ENCODE measurements at places on chromosomes 13 and 19.
A peak's percentile ranks its signal among the peaks of the same experiment; 100 is the strongest.

DNA sequence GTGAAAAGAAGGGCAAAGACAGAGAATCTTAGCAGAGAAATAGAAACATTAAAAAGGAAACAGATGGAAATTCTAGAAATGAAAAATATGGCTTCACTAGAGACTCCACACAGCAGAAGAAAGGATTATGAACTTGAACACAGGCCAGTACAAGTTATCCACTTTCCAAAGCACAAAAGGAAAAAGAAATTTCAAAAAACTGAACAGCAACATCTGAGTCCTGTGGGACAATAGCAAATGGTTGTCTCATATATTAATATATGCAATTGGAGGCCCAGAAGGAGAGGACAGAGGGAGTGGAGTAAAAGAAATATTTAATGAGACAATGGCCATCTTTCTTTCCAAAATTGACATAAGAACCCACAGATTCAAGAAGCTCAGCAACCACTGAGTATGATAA, 141.7 kb upstream of the GJB6 start:
- DNase-seq: no peak

GRCh38 chr13:97753942-97754670, 199.4 kb upstream of the IPO5 start:
- no peak for DNase-seq

- DNase-seq: no peak
These were observed 25.8 kb downstream of the NALCN start for GRCh38 chr13:101390461-101390860.

- peak; percentile 65 for DNase-seq
These were observed 203.4 kb upstream of the ZNF536 start for GRCh38 chr19:30168760-30169159.

DNA sequence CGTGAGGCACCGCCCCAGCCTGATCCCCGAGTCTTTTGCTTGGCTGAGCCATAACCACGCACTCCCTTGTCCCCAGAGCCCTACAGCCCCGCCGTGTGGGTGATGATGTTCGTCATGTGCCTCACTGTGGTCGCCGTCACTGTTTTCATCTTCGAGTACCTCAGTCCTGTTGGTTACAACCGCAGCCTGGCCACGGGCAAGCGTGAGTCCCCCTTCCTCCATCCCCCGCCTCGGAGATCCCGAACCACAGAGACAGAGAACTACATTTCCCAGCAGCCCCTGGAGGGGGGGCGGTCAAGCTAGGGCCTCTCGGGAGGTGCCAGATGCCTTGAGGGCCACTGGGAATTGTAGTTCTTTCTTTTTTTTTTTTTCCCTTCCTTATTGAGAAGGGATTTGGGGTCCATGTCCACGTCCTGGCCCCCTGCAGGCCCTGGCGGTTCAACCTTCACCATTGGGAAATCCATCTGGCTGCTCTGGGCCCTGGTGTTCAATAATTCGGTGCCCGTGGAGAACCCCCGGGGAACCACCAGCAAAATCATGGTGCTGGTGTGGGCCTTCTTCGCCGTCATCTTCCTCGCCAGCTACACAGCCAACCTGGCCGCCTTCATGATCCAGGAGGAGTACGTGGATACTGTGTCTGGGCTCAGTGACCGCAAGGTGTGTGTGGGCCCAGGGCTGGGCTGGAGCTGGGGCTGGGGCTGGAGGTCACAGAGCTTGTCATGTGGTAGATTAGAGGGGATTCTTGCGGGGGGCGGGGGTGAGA, 25.9 kb downstream of the GRIN2D start:
- DNase-seq: no peak

DNA sequence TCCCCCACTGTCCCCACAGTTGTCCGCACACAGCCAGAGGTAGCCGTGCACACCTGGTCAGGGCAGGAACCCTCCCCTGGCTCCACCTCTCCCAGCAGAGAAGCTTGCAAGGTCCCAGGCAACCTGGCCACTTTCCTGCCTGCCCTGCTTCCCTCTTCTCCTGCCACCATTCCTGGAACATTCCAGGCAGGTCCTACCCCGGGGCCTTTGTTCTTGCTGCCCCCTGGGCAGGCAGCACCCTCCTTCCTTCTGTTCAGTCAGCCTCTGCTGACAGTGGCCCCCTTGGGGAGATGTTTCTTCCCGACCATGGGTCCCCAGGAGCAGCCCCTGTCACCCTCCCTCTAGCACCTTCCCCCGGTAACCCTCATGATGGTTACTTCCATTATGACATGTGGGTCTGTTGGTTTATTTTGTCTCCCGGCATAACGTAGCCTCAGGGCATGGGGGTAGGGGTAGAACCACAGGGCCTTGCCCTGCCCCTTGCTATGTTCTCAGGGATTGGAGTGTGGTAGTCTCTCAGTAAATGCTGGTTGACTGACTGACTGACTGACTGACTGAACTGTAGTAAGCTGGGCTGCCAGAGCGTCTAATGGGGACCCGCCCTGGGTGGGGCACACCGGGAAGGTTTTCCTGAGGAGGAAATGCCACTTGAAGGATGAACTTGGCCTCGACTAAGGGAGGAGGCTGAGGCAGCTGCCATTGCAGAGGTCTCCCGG, 10.8 kb downstream of the PAK4 start:
- no peak for DNase-seq

GRCh38 chr19:15340086-15340485, 7.7 kb upstream of the BRD4 start:
- no peak for DNase-seq

DNA sequence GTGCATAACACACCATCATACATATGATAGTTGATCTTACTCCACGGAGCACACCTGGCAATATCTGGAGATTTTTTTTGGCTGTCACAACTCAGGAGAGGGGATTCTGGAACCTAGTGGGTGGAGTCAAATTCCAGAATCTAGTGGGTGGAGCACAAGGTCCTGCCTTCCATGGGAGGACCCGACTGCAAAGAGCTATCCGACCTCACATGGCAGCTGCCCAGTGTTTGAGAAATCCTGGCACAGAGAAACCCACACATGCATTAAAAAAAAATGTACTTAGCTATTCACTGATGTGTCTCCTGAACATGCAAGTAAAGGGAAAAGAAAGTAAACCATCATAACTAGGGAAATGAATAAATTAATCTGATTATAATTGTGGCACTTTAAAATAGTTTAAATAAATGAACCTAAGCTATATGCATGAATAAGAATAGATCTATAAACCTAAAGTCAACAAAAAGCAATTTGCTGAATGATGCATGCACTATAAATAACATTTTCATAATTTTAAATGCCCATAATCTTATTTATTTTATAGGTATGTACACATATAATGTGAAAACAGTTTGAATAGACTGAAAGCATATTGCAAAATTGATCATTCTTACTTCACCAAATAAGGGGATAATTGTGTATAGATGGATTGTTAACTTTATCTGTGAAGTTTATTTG, 300.3 kb downstream of the MYO16 start:
- DNase-seq: no peak

DNA sequence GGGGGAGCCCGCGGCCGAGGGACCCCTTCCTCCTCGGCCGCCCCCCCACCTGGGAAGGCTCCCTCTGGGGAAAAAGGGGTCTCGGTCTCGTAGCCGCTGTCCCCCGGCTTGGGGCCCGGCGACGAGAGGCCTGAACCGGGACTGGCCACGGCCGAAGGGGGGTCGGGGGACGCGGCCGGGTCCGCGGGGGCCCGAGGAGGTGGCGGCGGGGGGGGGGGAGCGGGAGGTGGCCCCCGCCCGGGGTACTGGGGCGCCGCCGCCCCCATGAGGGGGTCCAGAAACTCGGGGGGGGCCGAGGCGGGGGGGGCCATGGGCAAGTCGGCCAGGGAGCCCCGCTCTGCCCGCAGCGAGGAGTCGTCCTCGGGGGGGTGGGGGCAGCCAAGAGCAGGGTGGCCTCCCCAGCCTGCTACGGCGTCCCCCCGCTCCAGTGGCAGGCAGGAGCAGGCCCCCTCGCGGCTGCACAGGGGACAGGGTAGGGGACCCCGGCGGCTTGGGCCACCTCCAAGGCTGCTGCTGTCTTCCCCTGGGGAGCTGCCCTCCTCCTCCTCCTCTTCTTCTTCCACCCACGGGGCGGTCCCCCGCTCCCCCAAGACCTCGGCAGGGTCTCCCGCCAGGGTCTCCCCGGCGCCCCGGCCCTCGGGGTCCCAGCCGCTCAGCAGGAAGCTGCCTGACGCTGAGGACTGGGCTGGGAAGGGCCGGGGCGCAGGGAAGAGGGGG, 12.9 kb downstream of the LMTK3 start:
- DNase-seq: no peak

GRCh38 chr13:27038323-27038722, 133.3 kb downstream of the USP12 start:
- no peak for DNase-seq

GRCh38 chr13:101098873-101099272, 317.4 kb downstream of the NALCN start:
- no peak for DNase-seq

GRCh38 chr13:103371271-103371670, 305.1 kb upstream of the SLC10A2 start:
- DNase-seq: no peak

DNA sequence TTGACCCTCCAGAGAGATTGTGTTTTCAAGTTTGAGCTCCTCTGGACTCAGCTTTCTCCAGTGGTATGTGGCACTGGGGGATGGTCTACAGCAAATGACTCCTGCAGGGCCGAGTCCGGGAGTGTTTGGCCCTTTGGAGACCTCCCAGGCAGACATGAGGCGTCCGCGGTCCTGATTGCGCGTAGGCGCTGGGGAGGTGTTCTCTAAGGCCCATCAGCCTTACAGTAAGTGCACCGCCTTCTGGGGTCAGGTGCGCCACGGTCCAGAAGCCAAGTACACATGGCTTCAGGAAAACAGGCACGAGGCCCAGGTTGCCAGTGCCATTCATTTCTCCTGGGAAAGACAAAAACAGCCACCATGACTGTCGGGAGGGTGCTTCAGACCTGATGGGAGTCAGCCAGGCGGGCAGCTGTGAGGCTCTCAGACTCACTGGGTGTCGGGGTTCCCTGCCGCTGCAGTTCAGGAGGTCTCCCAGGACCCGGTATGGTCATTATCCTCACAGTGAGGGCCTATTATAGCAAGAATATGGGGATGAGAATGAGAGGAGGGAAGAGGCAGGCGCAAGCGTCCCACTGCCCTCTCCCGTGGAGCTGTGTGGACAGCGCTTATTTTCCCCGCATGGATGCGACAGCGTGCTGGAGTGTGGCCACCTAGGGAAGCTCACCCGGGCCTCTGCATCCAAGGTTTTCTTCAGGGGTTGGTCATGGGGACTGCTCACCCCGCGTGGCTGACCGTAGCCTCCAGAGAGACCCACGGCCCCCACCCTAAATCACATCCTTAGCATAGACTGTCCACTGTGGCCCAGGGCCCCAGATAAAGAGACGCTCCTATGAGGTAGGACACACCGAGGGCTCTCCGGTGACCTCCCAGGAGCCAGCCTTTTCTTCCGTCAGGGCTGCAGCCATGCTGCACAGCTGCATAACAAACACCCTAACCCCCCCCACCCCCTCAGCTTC, 21.8 kb downstream of the CCDC8 start:
- DNase-seq: no peak

- DNase-seq: no peak
These were observed 1834.0 kb upstream of the PCDH20 start for GRCh38 chr13:63249411-63250187.

DNA sequence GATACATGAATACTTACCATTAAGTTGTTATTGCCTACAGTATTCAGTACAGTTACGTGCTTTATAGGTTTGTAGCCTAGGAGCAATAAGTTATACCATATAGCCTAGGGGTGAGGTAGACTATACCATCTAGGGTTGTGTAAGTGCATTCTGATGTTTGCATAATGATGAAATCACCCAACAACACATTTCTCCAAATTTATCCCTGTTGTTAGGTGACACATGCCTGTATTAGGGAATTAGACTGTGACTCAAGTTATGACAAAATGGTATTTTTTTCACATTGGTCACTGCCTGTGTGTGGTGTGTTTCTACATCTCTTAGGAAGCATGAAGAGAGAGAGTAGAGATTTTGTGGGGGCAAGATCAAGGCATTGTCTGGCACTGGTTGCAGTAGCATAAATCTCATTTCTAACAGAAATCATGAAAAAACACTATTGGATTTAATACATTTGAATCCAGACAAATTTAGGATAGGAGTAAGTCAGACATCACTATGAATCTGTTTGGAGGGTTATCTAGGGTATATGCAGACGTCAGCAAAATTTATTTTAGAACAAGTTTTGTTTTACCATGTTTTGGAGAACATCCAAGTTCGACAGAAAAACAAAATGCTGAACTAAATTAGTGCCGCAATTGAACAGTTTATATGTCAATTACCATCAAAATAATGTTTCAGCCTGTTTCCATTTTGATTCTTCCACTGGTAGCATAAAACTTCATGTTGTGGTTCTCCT, 332.1 kb downstream of the LMO7 start:
- no peak for DNase-seq

- no peak for DNase-seq
These were observed 12.3 kb downstream of the RUBCNL start for GRCh38 chr13:46374710-46375109.

DNA sequence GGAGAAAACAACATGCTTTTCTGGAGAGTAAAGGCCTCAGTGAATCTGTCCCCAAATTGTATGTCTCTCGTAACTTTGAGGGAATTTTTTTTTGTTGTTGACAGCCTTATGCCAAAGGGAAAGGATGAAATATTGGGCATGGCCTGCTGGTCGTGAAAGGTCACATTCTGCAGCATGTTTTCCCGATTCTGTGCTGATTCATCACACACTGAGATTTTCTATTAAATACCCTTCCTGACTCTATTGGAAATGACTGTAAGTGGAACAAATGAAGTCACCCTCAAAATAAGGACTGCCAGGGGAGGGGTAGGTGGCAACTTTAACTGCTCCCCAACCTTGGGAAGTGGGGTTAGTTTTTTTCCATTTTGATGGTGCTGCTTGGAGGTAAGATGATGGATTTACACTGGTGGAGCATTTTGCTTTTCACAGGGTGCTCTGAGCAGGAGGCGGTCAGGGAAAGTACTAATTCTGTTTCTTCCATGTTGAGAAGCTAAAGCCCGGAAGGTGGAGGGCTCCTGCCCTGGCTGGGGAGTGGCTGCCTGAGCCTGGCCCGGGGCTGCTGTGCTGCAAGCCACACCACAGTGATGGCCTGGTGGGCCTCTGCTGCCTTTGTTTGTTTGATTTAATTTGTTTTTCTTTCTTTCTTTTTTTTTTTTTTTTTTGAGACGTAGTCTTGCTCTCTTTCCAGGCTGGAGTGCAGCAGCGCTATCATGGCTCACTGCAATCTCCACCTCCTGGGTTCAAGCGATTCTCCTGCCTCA, 116.8 kb upstream of the SPATA13 start:
- no peak for DNase-seq

- DNase-seq: no peak
These were observed 123.0 kb downstream of the COL4A1 start for GRCh38 chr13:110183910-110184309.

GRCh38 chr19:18839465-18840287, 7.9 kb downstream of the UPF1 start:
- DNase-seq: no peak

DNA sequence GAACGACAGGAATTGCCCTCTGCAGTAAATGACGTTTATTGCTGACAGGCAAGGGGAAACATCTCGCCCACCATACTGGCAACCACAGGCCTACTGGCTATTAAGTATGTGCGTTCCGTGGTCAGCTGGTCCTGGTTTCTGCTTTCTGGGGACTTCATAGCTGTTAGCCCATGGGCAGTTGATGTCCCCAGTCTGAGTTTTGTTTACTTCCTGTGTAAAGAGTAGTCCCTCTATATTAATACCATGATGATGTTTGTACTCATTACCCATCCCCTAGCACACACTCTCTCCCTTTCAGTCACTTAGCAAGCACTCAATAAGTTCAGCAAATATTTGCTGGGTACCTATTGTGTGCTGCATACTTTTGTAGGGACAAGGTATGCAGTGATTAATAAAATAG, 6.5 kb upstream of the MIA start:
- DNase-seq: no peak

- no peak for DNase-seq
These were observed 52.0 kb upstream of the NPAS1 start for GRCh38 chr19:46967578-46968032.
